RKO (cell line): ENCODE measurements at places on chromosomes 7 and 10.
A peak's percentile ranks its signal among the peaks of the same experiment; 100 is the strongest.

DNA sequence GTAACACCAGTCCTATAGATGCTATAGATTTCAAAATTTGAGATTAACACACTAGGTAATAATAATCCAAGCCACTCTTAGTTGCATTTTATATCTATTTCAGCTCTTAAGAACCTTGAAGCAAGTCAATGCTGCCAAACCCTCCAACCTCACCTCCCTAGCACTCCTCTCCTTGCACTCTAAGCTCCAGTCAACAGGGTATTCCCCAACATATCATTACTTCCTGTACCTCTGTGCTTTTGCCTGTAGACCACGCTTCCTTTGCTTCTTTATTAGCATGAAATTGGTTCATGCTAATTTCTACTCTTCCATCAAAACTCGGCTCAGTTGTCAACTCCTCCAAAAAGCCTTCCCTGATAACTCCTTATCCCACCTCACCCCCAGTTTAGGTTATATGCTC lies 24.6 kb downstream of the PEX1 start:
- no peak for DNase-seq

GRCh38 chr10:94402843-94403379 lies 570 bp downstream of the TBC1D12 start:
- no peak for DNase-seq

- no peak for DNase-seq
Observed at GRCh38 chr7:98472521-98472954, 71.6 kb upstream of the BAIAP2L1 start.

- DNase-seq = no peak
Observed at GRCh38 chr7:1703871-1704810, 34.1 kb downstream of the ELFN1 start.

- DNase-seq = peak; percentile 6
Observed at GRCh38 chr10:99784016-99784726, 1.7 kb downstream of the ABCC2 start.

DNA sequence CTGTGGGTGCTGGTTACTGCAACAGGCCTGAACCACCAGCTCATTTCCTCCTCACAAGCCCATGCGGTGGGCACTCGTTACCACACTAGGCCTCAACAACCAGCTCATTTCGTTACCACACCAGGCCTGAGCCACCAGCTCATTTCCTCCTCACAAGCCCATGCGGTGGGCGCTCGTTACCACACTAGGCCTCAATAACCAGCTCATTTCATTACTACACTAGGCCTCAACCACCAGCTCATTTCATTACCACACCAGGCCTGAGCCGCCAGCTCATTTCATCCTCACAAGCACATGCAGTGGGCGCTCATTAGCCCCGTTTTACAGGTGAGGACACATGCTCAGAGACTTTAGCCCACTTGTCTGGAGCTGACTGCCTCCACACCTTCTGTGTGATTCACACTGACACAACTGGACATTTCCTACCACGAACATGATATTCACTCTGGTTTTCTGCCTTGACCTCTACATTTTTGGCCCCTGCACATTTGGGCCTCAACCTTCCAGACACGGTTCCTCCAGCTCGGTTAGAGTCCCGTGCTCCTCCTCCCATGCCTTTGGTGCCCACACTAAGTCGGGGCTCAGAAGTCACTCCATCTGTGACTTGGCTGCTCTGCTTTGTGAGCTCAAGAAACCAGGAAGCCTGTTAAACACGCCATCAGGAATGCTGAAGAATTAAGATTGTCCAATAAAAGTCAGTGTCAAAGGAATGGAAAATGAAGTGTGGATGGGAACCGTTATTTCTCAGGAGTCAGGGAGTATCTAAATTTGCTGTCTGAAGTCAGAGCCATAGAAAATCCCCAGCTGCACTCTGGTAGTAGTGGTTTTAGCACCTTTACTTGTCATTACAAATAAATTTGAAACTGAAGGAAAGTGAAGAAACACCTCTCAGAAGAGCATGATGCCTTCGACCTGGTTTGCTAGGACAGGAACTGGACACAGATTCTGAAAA lies 55.8 kb upstream of the LANCL2 start:
- DNase-seq = no peak

DNA sequence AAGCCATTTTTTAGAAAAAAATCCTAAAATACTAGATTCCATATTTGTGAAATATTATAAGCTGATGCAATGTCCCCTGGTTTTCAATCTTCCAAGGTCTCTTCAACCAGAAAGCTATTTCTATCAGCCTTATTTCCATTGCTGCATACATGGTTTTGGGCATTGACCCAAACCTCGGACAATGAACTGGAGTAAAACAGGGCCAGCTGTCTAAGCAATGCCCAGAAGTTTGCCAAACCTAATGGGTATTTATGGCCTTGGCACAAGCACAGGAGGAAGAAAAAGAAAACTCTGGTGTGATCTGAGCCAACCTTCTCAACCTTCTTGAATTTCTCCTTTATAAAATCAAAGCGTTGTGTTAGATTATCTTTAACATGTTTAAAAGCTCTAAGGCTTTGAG lies 402.3 kb downstream of the DNAJB9 start:
- DNase-seq = no peak

DNA sequence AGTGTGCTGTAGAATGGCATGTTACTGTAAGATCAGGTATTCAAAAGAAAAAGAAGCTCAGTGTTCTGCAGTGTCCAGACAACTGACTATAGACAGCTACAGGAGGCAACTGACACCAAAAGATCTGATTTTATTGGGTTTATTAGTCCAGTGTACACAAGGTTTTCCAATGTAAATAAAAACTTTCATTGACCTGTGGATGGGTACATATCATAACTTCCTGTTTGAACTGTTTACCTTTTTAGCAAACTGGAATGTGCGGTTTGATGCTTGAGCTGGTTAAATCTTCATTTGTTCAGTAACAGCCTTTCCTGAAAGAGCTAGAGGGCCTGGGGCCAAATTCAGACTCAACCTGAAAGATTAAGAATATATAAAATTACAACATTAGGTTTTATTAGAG lies 172.6 kb upstream of the SP8 start:
- no peak for DNase-seq

GRCh38 chr10:56662765-56663447 lies 301.8 kb upstream of the ZWINT start:
- DNase-seq = no peak

DNA sequence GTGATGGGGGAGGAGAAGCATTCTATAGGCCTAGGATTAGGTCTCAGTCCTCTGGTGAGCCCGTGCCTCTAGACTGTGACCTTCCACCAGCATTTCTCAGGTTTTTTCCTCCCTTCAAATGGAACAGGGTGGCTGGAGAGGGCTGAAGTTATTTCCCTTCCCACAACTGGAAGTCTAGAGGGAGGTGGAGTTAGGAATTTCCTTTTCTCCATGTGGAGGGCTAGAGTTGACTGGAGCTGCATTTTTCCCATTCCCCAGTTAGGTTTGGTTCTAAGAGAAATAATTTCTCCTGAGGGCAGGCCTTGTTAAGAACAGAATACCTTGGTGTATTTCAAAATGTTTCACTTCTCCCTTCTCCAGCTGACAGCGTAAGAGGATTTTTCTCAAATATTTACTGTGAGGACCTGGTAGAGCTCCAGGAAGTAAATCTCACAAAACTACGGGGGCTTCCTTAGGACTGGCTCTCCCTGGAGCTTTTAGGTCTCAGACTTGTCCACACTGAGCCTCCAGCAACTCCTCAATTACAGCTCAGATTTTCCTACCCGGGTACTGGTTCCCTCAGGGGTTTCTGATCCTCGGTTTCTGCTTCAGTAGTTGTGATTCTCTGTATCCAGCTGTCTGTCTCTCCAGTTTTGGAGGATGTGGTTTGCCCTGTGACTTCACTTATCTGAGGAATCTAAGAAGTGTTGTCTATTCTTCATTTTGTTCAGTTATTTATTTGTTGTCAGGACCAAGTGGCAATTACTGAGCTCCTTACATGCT lies 6.0 kb upstream of the REEP3 start:
- no peak for DNase-seq

- no peak for DNase-seq
Observed at GRCh38 chr7:112280267-112280666, 73.8 kb downstream of the ZNF277 start.

DNA sequence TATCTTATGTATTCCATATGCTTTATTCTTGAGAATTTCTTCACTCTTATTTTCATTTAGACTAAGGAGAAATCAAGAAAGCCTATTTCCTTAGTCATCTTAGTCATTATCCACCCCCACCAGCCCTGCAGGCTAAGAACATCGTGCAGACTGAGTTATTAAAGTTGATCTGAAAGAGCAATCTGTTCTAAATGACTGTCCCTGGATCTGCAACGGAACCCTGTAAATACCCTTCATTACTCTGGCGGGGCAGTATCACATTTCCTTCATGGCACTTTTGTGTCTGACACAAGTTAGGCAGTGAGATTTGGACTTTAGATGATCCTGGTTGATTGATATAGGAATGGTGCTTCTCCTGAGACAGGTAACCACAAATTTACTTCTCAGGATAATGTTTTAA lies 3.5 kb upstream of the MYPN start:
- no peak for DNase-seq

- DNase-seq = no peak
Observed at GRCh38 chr10:1374511-1375345, 318.5 kb downstream of the WDR37 start.

DNA sequence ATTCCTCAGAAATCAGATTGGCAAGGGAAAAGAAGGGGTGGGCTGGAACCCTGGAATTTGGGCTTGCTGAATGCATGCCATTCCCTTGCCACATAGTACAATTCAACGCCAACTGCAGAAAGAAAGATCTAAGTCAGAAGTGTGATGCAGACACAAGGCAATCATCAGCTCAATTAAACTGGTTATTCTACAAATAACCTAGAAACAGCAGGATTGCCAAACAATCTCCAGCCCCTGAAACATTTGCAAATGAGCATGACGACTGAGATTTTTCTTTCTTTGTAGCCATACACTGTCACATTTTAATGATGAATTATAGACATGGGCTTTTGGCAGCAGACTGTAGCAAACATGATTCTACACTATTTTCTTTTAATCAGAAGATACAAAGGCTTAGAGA lies 16.5 kb upstream of the CREB5 start:
- DNase-seq = no peak

DNA sequence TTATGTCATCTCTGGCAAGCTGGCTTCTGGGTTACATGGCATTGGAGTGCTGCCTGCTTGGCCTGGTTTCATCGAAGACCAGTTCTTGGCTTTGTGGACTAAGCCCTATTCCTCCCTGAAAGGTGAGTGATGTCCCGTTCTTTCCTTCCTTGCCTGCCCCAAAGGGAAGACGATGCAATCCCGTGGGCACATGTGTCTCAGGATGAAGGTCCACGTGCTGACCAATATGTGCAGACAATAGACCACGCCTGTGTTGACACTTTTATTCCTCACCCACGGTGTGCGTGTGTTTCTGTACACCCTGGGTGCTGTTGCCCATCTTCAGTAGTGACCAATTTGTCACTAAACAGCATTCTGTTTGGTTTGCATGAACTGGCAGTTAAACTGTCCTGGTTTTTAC lies 28.6 kb upstream of the SHH start:
- DNase-seq = no peak

- DNase-seq = no peak
Observed at GRCh38 chr10:51176976-51177695, 102.8 kb downstream of the PRKG1 start.

DNA sequence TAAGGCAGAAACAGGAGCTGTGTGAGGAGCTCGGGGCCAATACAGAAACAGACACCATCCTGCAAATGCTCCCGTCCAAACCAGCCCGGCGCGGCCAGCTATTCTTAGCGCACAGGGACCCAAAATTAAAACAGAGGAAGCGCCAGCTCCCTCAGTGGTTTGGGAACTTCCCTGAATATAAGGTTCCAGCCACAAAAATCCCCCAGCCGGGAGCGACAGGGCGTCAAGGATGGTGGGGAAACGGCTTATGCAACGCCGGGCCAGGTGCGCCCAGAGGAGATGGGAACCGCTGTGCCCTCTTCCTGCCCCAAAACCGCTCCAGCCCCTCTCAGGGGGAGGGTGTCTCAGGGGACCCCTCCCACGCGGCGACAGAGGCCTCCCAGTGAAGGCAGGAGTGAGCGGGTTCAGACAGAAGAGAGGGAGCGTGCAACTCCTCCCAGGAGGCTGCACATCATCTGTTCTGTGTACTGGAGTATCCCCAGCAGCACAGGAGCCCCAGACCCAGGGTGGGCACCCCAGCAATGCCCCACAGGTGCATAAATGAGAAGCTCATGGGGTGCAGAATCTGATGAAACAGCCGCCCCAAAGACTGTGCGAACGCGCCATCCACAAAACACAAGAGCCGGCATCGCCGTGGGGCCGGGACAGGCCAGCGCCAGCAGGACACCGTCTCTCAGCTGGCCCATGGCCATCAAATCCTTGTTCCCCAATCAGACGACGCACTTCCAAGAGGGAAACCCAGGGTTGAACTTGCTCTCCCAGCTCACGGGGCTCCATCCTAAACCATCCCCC lies 73.9 kb upstream of the PDGFA start:
- no peak for DNase-seq

GRCh38 chr7:93442478-93443224 lies 131.9 kb downstream of the CALCR start:
- peak; percentile 65 for DNase-seq

GRCh38 chr10:86964847-86965190 lies 3.5 kb upstream of the ADIRF start:
- no peak for DNase-seq

DNA sequence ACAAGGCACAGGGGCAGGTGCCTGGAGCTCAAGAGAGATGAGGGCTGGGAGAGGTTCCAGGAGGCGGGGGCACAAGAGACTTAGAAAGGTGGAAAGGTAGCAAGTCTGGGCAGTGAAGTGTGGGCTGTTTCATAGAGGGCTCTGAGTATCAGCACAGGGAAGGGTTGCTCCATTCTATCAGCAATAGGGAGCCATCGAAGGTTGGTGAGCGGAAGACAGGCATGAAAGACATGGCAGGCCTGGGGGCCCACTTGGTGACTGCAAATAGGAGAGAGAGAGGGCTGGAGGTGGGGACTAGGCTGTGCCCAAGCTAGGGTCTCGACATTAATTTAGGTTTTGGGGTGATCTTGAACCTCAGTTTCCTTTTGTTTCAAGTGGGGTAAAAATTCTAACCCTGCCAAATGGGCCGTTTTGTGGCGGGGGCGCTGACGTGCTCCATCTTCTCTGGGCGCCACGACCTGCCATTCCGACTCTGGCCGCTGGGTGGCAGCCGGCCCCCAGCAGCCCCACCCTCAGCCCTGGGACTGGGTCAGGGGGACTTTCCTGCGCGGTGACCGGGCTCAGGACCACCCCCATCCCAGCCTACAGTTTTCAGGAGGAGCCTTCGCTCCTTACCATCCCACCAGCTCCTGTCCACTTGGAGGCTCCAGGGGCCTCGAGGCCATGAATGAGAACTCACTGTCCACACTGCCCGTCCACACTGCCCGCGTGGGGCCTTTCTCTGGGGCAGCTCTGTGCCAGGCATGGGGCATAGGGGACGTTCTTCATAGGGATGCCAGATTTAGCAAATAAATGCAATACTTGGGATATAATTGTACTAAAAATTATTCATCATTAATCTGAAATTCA lies 37.2 kb upstream of the PCBD1 start:
- peak; percentile 10 for DNase-seq

- no peak for DNase-seq
Observed at GRCh38 chr10:72020914-72021809, 57.0 kb downstream of the CHST3 start.

GRCh38 chr10:131445623-131446022 lies 134.1 kb upstream of the TCERG1L start:
- DNase-seq = no peak

GRCh38 chr7:109020251-109020650 lies 450.6 kb downstream of the DNAJB9 start:
- DNase-seq = no peak

GRCh38 chr7:158353606-158354570 lies 233.7 kb downstream of the PTPRN2 start:
- peak; percentile 48 for DNase-seq
